CD4-positive, alpha-beta memory T cell (primary cell): ENCODE measurements at places on chromosomes 16 and 17. TPM values are rescaled to one million over a fixed set of nuclear protein-coding genes. Genes with fewer than 3 reads are reported as not detected.

- DNase-seq = peak; percentile 41
Observed at GRCh38 chr16:3157229-3158025, 22.6 kb downstream of the ZNF213 start.

The SMIM22 gene
- not detected for total RNA-seq

DNA sequence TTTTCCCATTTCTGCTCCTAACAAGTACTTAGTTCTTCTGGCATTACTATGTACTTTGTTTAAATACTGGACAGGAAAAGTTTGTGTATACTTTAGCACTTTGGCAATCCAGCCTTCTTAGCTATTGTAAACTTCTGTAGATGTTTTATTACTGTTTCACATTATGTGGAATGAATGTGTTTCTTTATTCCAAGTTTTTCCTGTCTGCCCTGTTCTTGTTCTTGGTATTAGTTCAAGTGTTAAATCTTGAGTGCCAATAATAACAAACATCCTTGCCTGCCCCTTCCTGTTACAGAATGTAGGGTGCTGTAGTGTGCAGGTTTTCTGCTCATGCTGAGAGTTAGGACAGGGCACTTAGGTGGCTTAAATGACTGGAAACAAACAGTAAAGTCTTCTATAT lies 7.3 kb upstream of the CAPNS2 start:
- no peak for DNase-seq

- DNase-seq = no peak
Observed at GRCh38 chr17:740240-741017, 8.0 kb downstream of the TLCD3A start.

The BRD7 gene
- 97.7 TPM for total RNA-seq

- DNase-seq = no peak
Observed at GRCh38 chr17:7437369-7437863, 1.9 kb upstream of the FGF11 start.

GRCh38 chr17:60792250-60792898 lies 114.7 kb downstream of the BCAS3 start:
- DNase-seq = no peak

DNA sequence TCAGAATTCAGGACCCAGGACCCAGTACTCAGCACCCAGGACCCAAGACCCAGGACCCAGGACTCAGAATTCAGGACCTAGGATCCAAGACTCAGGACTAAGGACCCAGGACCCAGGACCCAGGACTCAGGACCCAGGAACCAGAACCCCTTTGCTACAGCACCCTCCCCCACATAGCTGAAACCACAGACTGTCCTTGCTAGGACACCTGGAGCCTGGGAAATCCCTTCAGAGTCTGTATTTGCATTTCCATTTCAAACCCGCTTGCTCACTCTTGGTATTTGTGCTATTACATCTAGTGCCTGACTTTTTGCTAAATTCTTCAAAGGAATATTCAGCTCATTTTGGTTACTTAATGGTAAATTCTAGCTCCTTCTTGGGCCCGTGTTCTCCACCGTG lies 275.8 kb upstream of the MAF start:
- no peak for DNase-seq

- no peak for DNase-seq
Observed at GRCh38 chr17:77722366-77722765, 236.1 kb upstream of the TNRC6C start.

GRCh38 chr16:31700530-31701388 lies 172.8 kb upstream of the ZNF267 start:
- DNase-seq = peak; percentile 75

DNA sequence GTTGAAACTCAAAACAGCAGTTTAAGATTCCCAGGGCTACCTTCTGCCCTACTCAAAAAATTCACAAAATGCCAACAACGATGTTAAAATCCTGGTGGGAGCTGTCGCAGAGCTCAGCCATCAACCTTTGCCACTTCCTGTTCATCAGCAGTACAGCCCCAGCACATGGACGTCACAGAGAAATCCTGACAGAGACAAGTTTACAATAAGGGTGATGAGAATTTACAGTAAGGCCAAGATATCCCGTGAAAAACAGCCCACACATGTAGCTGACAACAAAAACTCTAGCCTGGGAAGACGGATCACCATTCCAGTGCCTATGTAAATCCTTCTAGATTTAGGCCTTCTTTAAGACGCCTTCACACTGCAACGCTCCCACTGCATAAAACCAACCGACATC lies 18.8 kb downstream of the USP22 start:
- no peak for DNase-seq

DNA sequence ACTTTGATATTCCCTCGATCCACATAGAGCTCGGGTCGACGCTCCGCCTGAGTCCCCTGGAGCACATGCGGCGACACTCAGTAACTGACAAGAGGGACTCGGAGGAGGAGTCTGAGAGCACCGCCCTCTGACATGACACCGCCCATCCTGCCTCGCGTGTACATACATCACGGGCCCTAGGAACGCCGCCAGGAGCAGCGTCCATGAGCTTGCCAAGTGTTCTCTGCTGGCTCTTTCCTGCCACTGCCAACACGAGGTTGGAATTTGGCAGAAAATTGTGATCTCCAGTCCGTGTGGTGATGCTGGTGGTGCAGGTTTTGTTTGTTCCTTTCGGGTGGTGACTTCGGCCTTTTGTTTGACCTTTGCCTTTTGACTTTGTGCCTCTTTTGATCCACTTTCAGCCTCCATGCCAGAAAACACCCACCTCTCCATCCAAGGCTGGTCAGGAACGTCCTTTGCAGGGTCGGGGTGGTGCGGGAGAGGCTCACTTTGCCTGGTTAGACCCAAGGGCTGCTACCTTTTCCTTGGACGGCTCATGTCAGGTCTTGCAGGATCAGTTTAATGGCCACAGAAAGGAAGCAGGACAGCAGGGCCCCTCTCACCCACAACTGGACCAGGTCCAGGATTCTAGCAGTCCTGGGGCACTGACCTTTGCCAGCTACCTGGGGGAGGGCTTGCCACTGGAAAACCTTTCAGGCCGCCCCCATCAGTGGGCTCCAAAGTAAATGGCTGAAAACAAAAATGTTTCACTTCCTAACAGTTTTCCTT lies 27.6 kb downstream of the ELAC2 start:
- no peak for DNase-seq

The DPEP3 gene
- 1.2 TPM for total RNA-seq

The MIEN1 gene
- 35.8 TPM for total RNA-seq

DNA sequence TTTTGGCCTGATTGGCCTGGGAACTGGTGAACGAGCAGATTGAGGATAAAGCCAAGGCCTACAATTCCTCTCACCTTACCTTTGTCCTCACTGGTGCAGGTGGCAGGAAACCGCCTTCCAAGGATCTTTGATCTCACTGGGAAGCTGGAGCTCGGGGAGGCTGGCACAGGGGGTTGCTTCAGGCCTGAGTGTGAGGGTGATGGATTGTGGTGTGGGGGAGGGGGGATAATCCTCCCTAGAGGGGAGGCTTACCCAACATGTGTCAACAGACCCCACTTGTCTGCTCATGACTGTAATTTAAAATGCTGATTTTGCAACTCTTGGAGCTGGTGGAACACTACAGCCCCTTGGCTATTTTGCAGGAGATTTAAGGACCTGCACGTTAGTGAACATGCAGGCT lies 4.5 kb upstream of the RMI2 start:
- no peak for DNase-seq

- DNase-seq = no peak
Observed at GRCh38 chr16:25006504-25007056, 8.6 kb downstream of the ARHGAP17 start.

DNA sequence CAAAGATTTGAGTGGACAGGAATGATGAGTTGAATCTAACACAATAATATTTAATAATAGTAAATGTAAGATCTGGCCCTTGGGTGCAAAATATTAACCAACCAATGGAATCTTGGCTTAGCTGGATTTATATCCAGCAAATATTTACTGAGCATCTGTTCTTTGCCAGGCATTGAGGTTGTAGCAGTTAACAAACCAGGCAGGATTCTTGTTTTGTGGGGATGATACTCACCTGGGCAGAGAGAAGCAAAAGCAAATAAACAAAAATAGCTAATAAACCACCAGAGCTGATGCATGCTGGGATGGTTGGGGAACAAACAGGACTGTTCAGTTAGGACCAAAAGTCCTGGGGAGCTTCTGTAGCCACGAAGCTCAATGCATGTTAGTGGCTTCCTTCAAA lies 84.1 kb upstream of the CDH13 start:
- DNase-seq = no peak

DNA sequence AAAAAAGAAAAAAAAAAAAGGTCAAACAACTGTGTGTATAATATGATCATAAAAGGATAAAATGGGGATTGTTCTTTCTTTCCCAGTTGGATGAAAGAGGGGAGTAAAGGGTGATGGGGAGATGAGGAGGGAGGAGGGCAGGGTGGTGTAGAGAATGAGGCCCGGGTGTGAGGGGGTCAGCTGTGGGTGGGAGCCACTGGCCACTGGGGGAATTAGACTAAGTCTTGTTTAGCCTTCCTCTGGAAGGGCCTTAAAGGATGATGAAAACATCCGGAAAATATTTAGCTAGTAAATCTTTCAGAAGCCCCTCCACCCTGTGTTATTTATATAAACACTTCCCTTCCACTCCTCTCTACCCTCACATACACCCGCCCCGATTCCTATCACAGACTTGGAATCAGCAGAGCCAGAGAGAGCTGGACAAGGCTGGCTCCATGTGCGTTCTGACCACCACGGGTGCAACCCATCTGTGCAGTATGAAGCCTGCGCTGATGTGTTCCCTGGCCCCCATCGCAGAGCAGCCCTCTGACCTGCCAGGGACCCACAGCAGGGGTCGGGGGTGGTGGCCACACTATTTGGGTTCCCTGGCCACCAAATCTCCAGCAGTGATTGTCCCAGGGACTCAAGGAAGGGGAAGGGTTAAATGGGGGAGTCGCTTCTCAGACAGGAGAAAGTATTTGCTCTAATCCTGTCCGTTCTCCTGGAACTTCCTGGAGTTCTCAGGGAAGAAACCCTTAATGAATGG lies 72.7 kb downstream of the GAS7 start:
- DNase-seq = no peak

GRCh38 chr16:48126801-48127644 lies 28.8 kb downstream of the ABCC12 start:
- DNase-seq = no peak

The ZKSCAN2 gene
- 4.1 TPM for total RNA-seq

DNA sequence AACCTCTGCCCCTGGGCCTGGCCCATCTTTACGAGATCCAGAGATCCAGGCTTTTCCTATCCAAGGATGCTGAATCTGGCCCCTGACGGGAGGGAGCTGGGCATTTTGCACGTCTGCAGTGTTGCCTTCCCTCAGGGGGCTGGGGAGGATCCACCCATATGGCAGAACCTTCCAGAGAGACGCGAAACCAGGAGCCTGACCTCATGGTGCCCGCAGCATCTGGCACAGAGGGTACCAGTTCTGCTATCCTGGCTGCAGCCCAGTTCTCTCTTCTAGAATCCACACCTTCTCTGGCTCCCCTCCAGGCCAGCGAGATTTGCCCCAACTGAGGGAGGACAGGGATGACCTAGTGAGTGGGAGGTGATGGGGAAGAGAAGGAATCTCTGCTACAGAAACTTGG lies 20.5 kb upstream of the ZNF652 start:
- no peak for DNase-seq

The RGS9 gene
- 0.84 TPM for total RNA-seq

- no peak for DNase-seq
Observed at GRCh38 chr17:49819138-49819537, 28.7 kb downstream of the TAC4 start.

- no peak for DNase-seq
Observed at GRCh38 chr17:78738698-78739097, 43.4 kb downstream of the CYTH1 start.

DNA sequence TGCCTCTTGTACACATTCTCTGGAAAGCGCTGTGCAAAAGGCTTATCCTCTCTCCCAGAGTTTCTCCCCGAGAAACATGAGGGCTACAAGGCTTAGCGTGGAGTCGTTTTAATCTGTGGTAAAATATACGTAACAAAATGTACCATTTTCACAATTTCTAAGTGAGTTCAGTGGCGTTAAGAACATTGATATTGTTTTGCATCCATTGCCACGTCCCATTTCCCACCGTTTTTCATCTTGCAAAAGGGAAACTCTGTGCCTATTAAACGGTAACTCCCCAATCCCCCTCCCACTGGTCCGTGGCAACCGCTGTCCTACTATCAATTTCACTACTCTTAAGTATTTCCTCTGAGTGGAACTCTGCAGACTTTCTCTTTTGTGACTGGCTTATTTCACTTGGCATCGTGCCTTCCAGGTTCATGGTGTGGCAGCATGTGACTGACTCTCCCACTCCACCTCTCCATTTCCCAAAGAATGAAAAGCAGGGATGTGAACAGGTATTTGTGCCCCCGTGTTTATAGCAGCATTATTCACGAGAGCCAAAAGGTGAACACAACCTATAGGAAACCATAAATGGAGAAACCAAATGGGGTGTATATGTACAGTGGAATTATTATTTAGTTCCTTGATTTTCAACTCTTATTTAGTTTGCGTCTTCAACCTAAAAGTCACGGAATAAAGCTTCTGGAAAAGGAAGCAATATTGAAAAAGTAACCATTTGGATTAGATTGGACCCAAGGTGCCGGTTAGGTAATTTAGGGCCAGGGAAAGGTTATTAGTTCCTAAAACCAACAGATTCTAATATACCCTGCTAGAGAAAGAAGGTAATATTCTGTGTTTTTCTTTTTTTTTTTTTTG lies 1.1 kb upstream of the USP32 start:
- peak; percentile 18 for DNase-seq
